ENCODE measurements at places on chromosomes 1 and 21. TPM values are rescaled to one million over a fixed set of nuclear protein-coding genes. Genes with fewer than 3 reads are reported as not detected.

The CYP4A22 gene
- total RNA-seq: not detected

- DNase-seq: no peak
Observed at GRCh38 chr1:171581766-171582165, 40.3 kb upstream of the MYOCOS start.

DNA sequence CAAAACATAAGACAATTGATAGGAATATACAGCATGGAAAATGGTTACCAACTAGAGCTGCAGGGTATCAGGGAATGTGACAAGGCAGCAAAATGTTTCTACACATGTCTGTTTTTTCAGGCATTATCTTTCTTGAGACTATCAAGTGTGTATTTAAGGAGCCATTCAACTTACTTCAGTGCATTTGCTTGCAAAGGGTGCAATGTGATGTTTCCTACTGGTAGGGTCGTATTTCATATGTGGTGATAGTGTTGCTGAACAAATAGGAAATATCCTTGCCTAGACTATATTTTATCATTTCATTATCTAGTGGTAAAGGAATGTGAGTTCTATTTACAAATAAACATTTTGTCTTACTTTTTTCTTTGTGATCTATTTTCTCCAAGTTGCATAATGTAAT, 42.4 kb downstream of the PTPRC start:
- no peak for DNase-seq

The RIPPLY3 gene
- not detected for total RNA-seq

GRCh38 chr1:28139025-28139712, 37.3 kb downstream of the PTAFR start:
- no peak for DNase-seq

The ALPL gene
- 1.4 TPM for total RNA-seq

GRCh38 chr21:46127239-46128105, 27.9 kb downstream of the FTCD start:
- no peak for DNase-seq

The RGS16 gene
- 1.6 TPM for total RNA-seq

- no peak for DNase-seq
Observed at GRCh38 chr1:71240656-71241055, 159.8 kb upstream of the ZRANB2 start.

DNA sequence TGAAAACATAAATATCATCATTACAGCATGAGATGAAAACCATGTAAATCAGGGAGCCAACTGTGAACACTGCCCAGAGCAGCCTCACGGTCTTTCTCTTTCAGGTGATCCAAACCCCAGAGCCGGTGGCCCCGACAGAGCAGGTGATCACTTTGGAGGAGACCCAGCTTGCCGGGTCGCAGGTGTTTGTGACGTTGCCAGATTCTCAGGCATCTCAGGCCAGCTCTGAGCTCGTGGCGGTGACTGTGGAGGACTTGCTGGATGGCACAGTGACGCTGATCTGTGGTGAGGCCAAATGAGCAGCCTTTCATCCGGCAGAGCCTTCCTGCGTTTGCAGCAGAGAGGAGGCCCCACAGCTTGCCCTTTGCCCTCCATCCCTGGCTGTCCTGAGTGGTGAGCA, 37.2 kb upstream of the EPHA8 start:
- DNase-seq: no peak

DNA sequence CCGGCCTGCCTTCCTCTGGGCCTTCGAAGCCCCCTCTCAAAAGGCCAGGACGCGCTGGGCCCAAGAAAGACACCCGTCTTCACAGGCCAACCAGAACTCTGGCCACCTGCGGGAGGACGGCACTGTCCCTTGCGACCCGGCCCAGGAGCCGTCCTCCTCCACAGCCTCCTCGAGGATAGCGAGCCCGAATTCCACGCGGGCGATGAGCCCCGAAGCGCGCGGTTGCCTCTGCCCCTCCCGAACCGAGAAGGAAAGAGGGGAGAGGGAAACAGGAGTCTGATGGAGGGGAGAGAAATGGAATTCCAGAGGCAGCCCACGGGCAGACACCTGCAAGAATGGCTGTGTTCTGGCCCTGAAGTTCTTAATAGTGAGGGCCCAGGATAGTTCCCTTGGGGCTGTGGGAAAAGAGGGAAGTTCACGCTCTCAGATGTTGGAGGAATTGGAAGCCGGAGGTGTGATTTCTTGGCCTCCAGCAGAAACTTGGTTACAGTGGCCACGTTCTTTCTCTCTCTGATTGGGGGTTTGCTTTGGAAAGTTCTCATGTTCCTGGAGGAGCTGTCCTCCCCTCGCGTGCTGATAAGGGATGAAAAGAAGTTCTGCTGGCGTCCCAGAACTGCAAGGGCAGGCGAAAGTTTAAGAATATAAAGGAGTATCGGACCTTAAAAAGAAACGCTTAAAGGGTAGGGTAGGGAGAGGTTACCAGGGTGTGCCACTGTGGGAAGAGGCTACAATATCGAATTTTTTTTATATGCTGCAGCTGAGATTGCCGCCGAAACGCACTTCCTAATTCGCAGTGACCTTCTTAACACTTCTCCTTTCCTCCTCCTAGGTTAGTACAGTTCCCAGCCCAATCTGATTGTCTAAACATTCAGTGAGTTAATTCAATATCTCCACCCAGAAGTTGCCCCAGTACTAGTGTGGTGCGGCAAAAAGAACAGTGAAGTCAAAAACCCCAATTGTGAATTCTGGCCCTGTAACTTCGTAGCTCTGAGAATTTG, 5.8 kb upstream of the SLC44A5 start:
- DNase-seq: no peak

Measured in occipital lobe (tissue), 3 donors.